ENCODE measurements at places on chromosomes 2 and 18. TPM values are rescaled to one million over a fixed set of nuclear protein-coding genes. Genes with fewer than 3 reads are reported as not detected.
A peak's percentile ranks its signal among the peaks of the same experiment; 100 is the strongest.

DNA sequence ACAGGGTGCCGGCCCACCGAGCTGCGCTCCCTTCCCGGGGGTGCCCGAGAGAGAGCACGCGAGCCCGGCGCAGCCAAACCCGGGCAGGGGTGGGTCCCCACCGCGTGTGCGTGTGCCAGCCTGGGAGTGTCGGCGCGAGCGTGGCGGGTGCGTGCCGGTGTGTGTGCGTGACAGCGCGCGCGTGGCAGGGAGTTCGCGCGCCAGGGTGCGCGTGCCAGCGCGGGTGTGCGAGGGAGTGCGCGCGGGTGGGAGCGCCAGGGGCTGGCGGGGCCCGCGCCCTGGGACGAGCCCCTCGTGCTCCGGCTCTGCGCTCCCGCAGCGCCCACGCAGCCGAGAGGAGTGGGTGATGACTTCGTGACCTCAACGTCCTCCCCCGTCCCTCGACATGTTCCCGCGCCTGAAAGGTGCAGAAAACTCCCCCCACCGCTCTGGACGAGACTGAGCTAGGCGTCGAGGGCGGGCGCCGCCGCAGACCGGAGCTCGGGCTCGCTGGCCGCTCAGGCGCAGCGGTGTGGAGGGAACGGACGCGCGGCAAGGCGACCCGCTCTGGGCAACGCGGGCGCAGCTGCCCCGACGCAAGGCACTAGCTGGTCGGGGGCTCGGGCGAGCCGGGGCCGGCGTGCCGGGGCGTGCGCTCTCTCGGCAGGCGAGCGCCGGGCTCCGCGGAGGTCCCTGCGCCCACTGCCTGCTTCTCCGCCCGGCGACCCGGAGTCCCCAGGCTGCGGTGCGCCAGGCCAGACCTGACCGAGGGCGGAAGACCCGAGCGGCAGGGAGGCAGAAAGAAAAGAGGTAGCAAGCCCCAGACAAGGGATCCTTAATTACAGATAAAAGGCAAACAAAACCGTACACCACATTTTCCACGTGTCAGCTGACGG, 582.8 kb downstream of the ZEB2 start:
- no peak for DNase-seq

GRCh38 chr2:46296840-46297545, at the start of gene EPAS1:
Gene EPAS1, plus strand, starts transcription at chr2:46297407. Its CDS starts 505 bp downstream, at chr2:46297912.
- peak; percentile 72 for DNase-seq

The LAMA1 gene
- total RNA-seq: not detected

The LCT gene
- 0.11 TPM for total RNA-seq

DNA sequence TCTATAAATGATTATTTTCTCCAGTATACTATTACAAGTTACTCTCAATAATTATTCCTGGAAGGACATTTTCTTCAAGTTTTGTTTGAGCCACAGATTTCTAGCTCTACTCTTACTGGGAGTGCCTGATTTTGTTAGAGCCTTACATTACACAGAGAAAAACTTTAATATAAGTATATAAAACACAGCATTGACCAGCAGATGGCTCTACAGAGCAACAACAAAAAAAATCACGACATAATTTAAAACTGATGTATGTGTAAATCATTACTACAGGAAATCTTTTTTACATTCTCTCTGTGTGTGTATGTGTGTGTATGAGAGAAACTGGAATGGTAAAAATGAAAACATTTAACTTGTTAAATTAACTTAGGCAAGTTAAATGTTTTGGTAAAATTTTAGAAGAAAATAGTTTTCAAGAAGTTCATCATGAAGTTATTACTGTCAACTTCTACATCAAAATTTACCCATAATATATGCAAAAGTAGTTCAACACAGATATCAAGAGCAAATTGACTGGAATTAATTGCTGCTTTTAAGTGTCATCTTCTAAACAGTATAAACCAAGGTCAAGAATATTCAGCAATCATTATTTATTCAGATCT, 103.3 kb downstream of the MDH1 start:
- DNase-seq: peak; percentile 17

DNA sequence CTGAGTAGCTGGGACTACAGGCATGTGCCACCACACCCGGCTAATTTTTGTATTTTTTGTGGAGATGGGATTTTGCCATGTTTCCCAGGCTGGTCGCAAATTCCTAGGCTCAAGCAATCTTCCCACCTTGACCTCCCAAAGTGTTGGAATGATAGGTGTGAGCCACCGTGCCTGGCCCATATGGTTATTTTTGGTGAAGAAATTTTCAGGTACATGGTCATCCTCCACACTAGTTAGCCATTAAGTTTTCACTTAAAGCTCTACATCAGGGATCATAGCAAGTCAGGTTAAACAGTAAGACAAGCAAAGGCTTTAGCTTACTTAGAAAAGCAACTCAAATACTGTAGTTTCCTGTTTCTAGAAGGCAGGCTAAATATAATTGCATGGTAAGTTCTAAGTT, 104.3 kb upstream of the GRB14 start:
- no peak for DNase-seq

GRCh38 chr18:33745871-33746545, 168.0 kb downstream of the ASXL3 start:
- DNase-seq: no peak

GRCh38 chr18:61782545-61782944, 110.3 kb downstream of the RNF152 start:
- no peak for DNase-seq

The OR6B2 gene
- not detected for total RNA-seq

The TUBA4B gene
- total RNA-seq: not detected

- no peak for DNase-seq
These were observed 117.4 kb downstream of the FAM210A start for GRCh38 chr18:13608791-13609532.

DNA sequence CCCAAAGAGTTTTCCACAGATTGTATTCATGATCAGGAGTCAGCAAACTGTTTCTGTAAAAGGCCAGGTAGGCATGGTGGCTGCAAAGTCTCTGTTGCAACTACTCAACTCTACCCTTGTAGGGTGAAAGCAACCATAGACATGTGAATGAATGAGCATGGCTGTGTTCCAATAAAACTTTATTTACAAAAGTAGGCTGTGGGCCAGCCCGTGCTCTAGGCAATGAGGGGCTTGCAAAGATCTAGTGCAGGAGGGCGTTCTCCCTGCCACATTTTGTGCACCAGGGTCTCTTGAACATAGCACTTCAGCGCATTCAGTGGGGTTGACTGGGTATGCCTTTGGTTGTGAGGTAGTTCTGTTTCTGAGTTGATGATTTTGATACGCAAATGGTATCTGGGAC, 85.8 kb downstream of the ST6GAL2 start:
- no peak for DNase-seq

- DNase-seq: no peak
These were observed 336.9 kb upstream of the PIK3C3 start for GRCh38 chr18:41618147-41618546.

GRCh38 chr18:38993342-38993741, 1427.7 kb upstream of the CELF4 start:
- no peak for DNase-seq

Measured in activated naive CD4-positive, alpha-beta T cell treated with anti-CD3 and anti-CD28 coated beads, Interleukin-2, amount 50 U/mL, for 72 hours (primary cell).